Activated naive CD8-positive, alpha-beta T cell treated with anti-CD3 and anti-CD28 coated beads, Interleukin-2, amount 10 ng/mL, durations not matched to agents 7 days and 5 days (primary cell): ENCODE measurements at places on chromosomes 1 and 21. TPM values are rescaled to one million over a fixed set of nuclear protein-coding genes. Genes with fewer than 3 reads are reported as not detected.

DNA sequence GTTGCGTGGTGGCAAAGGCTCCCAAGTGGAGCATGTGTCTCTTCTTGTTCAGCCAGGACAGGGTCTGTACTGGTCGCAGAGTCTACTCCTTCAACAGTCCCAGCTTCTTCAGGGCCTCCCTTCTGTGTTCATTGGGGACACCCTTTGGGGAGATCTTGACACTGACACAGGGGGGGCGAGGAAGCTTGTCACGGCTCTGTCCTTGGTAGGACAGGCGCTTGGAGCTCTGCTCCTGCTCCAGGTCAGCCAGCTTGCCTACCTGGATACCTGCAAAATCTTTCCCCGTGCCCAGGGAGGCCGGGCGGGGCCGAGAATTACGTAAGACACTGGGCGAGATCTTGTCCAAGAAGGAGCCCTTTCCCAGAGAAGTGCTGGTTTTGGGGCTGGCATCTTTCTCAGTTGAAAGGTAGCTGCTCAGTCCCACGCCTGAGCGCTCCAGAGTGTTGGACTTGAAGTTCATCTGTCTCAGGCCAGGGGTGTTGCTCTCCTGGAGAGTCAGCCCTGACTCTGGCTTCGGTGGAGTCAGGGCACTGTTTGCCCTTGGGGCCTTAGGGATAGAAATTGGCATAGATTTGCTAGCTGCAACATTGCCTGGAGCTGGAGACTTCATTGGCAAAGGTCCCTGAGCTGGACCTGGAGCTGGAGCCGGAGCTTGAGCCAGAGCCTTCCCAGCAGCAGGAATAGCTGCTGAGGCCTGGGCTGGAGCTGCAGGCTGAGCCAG, 10.5 kb downstream of the C1orf116 start:
- no peak for DNase-seq

Gene TNN
- not detected for total RNA-seq

DNA sequence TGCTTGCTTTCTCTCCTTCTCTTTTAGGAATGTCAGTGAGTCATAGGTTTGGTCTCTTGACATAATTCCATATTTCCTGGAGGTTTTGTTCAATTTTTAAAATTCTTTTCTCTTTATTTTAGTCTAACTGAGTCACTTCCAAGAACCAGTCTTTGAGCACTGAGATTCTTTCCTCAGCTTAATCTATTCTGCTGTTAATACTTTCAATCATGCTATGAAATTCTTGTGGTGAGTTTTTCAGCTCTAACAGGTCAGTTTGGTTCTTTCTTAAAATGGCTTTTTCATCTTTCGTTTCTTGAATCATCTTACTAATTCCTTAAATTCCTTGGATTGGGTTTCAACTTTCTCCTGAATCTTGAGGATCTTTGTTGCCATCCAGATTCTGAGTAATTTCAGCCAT, 321.0 kb downstream of the PTBP2 start:
- no peak for DNase-seq

DNA sequence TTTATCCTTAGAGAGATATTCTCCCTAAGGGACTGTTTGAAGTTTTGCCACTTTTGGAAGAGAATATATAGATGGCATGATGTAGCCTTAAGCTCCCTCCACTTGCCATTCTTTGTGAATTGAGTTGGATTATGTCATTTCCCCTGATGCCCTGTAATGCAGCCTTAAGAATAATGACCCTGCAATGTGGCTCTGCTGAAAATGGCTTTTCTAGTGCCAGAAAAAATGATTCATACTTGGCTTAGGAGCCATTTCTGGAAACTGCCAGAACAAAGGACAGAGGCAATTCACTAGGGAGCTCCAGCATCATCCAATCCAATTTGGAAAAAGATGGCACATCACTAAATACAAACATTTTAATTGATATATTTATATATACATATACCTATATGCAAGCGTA, 265.3 kb downstream of the SPATA17 start:
- no peak for DNase-seq
